Astrocyte (in vitro differentiated cells and primary cell): ENCODE measurements at places on chromosomes 2 and 18. TPM values are rescaled to one million over a fixed set of nuclear protein-coding genes. Genes with fewer than 3 reads are reported as not detected.

- DNase-seq, result no peak
Measured at GRCh38 chr2:8510519-8510918, 171.3 kb upstream of the ID2 start.

GRCh38 chr2:133475610-133476009 lies 92.7 kb downstream of the NCKAP5 start:
- DNase-seq, result no peak

DNA sequence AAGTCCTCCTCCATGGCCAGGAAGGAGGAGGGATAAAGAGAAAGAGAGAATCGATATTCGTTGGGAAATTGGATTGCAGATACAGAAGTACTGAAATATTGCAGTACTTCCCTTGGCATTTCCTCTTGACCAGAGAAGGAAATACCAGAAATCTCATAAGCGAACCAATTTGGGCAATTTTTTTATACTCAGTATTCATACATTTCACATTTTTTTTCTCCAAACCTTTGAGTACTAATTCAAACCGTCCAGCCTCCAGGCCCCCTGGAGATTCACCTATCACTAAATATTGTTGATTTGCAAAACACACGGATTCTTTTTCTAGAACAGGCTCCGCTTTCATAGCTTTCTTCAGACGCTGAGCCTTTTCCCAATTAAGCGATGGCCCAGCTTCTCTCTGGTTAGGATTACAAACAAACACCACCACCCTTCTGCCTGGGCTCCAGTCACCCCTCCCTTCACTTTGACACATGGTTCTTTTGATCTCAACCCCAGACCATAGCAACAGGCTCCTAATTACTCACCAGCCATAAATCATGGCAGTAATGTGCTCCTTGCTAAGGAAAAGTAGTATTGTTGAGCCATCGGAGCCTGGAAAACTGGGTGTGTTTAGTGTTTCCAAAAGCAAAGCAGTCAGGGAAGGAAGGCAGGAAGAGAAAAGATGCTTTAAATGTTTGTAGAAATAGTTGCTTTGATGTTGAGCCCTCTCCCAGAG lies 138.4 kb upstream of the CCDC68 start:
- DNase-seq, result peak; percentile 83

DNA sequence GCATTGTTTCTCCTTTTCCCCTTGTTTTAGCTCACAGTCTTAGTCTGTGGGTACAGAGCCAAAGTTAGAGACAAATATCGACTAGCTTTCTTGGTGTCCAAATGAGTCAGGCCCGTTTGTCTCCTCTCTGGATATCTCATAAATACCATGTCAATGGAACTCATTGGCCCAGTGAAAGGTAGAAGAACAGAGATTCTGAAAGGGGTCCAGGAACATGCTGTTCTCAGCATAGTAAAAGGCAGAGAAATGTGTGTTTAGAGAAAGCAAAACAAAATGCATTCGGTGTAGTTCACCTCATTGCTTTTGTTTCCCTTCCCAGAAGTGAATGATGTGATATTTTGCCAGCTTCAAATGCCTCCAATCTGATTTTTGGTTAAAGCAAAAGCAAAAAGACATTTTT lies 238.6 kb upstream of the SLC8A1 start:
- no peak for DNase-seq

GRCh38 chr2:101613056-101613704 lies 84.3 kb upstream of the MAP4K4 start:
- no peak for DNase-seq

GRCh38 chr2:134367213-134367612 lies 113.3 kb downstream of the MGAT5 start:
- DNase-seq, result no peak

Gene DSG4
- total RNA-seq, result not detected in 2 replicates

- peak; percentile 26 for DNase-seq
Measured at GRCh38 chr2:221848286-221848685, 276.2 kb upstream of the EPHA4 start.

- DNase-seq, result no peak
Measured at GRCh38 chr2:9991221-9991620, 39.7 kb downstream of the GRHL1 start.

Gene SALL3
- 6.8 and 7.7 TPM in 2 replicates for total RNA-seq

Gene EIF4E2
- 112 and 113 TPM in 2 replicates for total RNA-seq

DNA sequence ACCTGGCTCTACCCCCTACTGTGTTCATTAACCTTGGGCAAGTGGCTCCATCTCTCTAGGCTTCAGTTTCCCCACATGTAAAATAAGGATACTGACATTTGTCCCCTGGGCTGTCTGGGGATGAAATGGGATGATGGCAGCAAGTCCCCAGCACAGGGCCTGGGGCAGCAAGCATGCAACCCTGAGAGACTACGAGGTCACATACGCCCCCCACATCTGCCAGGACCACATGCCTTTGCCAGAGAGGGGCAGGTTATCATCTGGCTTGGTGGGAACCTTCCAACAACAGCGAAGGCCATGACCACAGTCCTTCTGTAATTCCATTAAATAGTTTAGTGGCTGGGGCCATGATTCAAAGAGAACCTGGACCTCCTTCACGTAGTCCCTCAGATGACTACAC lies 145.9 kb upstream of the REV1 start:
- DNase-seq, result no peak

GRCh38 chr18:35572644-35573043 lies 8.9 kb upstream of the GALNT1 start:
- DNase-seq, result no peak
